ENCODE measurements at places on chromosomes 16 and 17.

DNA sequence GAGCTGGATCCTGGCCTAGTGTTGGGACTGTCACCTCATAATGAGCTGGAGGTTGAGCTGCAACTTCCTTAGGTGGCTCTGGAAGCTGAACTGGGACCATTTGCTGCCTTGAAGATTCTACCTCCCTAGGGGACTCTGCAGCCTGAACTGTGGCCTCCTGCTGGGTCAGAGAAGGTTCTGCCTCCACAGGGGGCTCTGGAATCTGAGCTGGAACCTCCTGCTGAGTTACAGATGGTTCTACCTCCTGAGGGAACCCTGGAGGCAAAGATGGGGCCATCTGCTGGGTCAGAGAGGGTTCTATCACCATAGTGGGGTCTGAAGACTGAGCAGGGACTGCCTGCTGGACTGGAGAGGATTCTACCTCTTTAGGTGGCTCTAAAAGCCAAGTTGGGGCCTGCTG is 46.6 kb upstream of the NF1 start:
- no peak for DNase-seq

DNA sequence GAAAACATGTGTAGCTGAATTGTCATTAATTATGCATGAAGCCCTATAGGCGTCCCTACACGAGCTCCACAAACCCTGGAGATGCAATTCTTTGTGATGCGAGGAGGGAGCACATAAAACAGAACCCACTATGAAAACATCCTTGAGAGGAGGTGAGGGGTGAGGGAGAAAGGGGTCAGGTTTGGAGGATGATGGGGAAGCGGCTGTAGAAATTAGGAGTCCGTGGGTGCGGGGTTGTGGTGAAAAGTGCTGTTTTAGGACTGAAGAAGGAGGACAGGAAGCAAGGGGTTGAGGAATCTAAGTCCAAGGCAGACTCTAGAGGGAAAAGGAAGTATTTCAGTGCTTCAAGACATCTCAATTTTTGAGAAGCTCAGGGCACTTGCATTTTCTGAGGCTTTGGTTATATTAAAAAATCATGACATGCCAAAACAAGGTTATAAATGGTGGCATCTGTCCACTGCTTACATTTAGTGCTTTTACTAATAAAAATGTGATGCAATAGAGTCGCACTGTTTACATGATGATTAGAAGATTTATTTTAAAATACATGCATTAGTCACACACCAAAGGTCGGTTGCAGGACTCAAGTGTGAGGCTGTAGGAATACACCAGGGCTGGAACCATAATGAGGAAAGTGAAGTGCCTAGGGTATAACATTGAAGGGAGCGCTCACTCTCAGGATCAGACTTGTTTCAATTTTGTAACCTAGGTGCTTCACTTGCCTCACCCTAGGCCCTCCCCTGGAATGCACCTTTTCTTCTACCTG is 379.5 kb downstream of the HS3ST4 start:
- DNase-seq, result no peak

DNA sequence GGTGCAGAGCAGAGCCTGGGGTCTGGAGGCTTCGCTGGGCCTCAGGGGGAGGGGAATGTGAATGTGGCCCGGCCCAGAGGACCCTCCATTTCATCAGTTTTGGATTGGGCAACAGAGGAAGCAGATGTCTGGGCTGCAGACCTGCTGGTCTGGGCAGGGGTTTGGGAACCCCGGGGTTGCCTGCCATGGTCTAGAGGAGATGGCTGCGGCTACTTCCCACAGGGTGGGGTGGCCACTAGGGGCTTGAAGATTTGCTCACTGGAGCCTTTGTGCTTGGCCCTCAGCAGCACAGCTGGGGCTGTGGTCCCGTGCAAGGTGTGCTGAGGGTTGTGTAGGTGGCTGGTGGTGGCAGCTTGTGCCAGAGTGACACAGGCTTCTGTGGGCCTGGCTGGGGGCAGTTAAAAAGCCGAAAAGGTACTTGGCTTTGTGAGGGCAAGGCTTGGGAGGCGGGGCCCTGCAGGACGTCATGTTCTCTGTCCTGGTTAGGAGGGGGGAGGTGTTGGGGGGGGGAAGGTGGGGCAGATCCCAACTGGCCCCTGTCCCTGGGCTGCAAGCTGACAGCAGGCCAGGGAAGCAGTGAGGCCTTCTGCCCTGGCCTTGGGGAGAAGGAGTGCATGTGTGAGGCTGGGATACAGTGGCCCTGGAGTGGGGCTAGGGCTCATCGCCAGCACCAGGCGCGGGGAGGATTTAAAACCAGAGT is 98.0 kb downstream of the KPNA2 start:
- DNase-seq, result no peak

GRCh38 chr16:9199311-9199710 is 107.9 kb downstream of the HAPSTR1 start:
- no peak for DNase-seq

GRCh38 chr17:51107778-51108177 is 12.9 kb downstream of the SPAG9 start:
- no peak for DNase-seq

GRCh38 chr17:7079581-7080455 is at the start of gene CLEC10A:
Gene CLEC10A, minus strand, starts transcription at chr17:7080251. Its CDS starts 1,439 bp downstream, at chr17:7078812.
- no peak for DNase-seq

GRCh38 chr17:64129515-64129764 is 504 bp downstream of the ERN1 start:
- DNase-seq, result no peak
